ENCODE measurements at places on chromosomes 1 and 21. TPM values are rescaled to one million over a fixed set of nuclear protein-coding genes. Genes with fewer than 3 reads are reported as not detected.

Gene FNBP1L
- 72.7 TPM for total RNA-seq

GRCh38 chr21:43369124-43369523, 57.8 kb downstream of the SIK1 start:
- peaks cover 5% of the 10 kb centered on the region for H3K4me1 ChIP-seq
- peaks cover 3% of the 10 kb centered on the region for H3K36me3 ChIP-seq
- no peaks in the 10 kb centered on the region for H3K27me3 ChIP-seq
- no peak overlapping the region for H3K27ac ChIP-seq

DNA sequence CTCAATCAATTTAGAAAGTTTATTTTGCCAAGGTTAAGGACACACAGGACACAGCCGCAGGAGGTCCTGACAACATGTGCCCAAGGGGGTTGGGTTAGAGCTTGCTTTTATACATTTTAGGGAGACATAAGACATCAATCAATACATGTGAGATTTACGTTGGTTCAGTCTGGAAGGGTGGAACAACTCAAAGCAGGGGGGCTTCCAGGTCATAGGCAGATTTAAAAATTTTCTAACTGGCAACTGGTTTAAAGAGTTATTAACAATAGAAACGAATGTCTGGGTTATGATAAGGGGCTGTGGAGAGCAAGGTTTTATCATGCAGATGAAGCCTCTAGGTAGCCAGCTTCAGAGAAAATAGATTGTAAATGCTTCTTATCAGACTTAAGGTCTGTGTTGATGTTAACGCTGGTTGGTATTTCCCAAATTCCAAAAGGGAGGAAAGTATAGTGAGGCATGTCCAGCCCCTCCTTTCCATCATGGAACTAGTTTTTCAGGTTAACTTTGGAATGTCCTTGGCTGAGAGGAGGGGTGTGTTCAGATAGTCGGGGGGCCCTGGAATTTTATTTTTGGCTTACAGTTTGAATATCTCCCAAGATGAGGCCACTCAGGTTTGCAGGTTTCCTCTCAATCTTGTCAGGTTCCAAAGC, 31.0 kb upstream of the TGFBR3 start:
- H3K27me3 ChIP-seq, result no peaks in the 10 kb centered on the region
- no peak overlapping the region for H3K27ac ChIP-seq
- no peaks in the 10 kb centered on the region for H3K36me3 ChIP-seq
- no peaks in the 10 kb centered on the region for H3K4me1 ChIP-seq
- H3K4me3 ChIP-seq, result no peak overlapping the region

GRCh38 chr1:174364996-174365736, 82.6 kb upstream of the GPR52 start:
- no peak overlapping the region for H3K4me3 ChIP-seq
- no peaks in the 10 kb centered on the region for H3K27me3 ChIP-seq
- no peaks in the 10 kb centered on the region for H3K4me1 ChIP-seq

Measured in Calu3 (cell line).